ENCODE measurements at places on chromosomes 6 and 20. TPM values are rescaled to one million over a fixed set of nuclear protein-coding genes. Genes with fewer than 3 reads are reported as not detected.
A peak's percentile ranks its signal among the peaks of the same experiment; 100 is the strongest.

RAD21L1 gene
- polyA plus RNA-seq, result 1.2 TPM

- DNase-seq, result peak; percentile 44
Observed at GRCh38 chr20:44180814-44181213, 6.2 kb downstream of the JPH2 start.

DNA sequence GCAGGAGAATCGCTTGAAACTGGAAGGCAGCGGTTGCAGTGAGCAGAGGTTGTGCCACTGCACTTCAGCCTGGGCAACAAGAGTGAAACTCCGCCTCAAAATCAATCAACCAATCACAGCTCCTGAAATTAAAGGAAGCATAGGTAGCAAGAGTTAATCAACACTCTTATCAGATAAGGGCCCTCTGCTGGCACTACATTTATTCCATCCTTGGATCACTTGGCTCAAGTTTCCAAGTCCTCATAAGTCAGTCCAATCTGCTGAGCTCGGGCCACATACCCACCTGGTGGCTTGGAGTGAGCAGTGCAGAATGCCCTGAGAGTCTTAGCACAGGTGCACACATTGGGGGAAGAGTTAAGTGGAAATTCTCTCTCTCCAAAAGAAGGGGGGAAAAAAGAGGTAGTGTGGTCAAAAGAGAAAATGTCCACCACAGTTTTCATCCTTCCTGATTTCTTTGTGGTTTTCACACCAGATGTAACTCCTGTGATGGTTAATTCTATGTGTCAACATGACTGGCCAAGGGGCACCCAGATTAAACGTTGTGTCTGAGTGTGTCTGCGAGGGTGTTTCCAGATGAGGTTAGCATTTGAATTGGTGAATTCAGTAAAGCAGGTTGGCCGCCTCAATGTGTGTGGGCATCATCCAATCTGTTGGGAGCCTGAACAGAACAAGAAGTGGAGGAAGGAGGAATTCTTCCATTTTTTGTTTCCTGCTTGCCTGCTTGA is 14.2 kb upstream of the FAM8A1 start:
- DNase-seq, result no peak

GRCh38 chr20:41746635-41747034 is 128.5 kb upstream of the CHD6 start:
- no peak for DNase-seq

- peak; percentile 62 for DNase-seq
Observed at GRCh38 chr6:31706599-31706998, at the start of gene LY6G6F. TSS of gene LY6G6F (plus strand) at chr6:31706866. CDS start at chr6:31706907, 41 bp downstream.

DNA sequence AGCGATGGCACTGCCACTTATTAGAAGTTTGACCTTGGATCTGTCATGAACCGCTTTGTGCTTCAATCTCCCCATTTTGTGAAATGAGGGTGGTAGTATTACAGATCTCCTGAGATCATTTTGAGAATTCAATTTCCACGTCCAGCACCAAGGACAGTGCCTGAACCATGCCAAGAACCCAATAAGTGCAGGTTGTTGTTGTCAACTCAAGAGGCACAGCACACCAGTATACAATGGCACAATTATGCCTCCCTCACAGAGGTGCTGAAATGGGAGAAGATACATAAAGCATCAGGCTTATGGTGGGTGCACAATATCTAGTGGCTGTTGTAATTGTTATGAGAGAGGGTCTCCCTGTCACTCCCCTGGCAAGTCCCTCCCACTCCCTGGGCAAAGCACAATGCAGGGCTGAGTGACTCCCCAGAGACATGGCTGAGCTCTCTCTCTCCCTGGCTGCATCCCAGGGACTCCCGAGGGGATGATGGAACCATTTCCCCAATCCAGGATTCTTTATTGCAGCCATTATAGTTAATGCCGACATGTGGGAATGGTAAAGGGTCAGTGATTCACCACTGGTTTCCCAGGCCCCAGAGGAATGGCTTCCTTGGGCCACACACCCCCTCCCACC is 78.7 kb downstream of the CDH22 start:
- DNase-seq, result no peak

- no peak for DNase-seq
Observed at GRCh38 chr6:69246983-69247382, 549.8 kb downstream of the LMBRD1 start.

- peak; percentile 92 for DNase-seq
Observed at GRCh38 chr6:31737991-31738979, 1.5 kb upstream of the MSH5 start.

DNA sequence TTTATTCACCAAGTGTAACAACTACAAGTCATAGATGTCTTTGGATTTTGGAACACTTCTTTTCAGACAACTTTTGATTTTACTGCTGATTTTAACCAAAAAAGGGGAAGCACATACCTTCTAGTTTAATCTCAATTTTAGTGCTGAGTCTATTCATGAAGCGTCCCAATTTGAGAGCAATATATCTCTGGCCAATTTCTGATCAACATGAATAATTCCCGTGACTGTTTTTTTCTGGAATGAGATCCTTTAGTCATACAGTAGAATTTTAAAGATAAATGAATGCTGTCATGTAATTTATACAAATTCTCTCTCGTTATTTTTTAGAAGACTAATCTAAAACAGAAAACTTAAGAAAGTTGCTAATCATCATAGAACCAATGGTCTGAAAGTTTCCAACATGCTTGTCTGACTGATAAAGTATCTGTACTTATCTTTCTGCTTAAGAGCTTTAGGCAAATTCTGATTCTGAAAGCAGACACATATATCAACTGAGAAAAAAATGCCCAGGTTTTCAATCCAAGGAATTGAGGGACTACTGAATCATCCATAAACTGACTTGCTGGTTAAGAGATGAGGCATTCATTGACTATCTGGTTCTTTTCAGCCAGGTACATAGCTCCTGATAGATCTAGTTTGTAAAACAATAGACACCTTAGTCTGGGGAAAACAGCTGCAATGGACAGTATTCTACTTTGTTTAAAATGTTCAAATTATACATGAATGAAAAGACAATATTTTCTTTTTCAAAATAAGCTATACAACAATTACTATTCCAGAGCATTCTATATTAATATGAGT is 657.5 kb downstream of the RFPL4B start:
- no peak for DNase-seq

IL17F gene
- polyA plus RNA-seq, result not detected

PMEPA1 gene
- polyA plus RNA-seq, result 10.5 TPM

DNA sequence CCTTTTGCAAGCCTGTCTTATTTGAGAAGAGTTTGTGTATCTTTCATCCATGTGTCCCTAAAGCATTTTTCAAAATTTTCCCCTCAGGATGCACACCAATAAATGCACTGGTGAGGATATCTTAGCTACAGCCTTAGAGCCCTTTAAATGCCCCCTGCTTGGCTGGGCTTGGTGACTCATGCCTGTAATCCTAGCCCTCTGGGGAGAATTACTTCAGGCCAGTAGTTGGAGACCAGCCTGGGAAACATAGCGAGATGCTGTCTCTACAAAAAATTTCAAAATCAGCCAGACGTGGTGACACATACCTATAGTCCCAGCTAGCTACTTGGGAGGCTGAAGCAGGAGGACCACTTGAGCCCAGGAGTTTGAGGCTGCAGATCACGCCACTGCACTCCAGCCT is 33.8 kb upstream of the PLCB4 start:
- peak; percentile 86 for DNase-seq

PRICKLE4 gene
- 6.4 TPM for polyA plus RNA-seq

DNA sequence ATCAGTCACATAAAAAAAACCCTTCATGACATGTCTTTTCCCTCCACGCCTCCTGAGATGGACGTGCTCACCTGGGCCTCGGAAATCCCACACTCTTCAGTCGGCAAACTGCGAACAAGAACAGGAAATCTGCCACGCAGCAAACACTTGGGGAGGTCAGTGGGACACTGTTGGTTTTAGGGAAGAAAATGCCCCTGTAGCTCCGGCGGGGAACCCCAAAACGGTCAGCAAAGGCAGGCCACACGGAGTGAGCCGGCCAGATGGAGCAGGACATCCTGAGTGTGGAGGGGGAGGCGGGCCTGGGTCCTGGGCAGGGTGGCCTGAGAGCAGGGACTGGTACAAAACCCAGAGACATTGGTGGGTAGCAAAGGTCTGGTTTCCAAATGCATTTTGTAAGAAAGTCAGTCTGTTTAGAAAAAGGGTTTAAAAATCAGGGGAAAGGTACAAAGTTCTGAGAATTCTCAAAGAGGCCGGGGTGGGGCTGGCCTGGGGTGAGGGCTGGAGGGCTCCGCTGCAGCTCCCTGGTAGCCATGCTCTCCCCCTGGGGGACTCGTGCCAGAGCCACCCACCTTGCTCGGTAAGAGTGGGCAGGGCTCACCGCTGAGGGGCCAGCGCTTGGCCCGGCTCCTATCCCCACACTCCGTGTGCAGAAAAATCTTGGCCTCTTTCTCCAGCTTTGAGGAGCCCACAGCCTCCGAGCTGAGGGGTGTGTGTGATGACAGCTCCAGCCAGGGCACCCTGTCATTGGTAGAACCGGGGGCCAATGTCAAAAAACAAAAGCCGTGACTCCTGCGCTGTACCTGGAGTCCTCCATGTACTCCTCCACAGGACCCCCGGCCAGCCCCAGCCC is 5.2 kb downstream of the SLC2A4RG start:
- DNase-seq, result no peak

GRCh38 chr20:5748246-5748645 is 2.0 kb upstream of the SHLD1 start:
- DNase-seq, result no peak

DNA sequence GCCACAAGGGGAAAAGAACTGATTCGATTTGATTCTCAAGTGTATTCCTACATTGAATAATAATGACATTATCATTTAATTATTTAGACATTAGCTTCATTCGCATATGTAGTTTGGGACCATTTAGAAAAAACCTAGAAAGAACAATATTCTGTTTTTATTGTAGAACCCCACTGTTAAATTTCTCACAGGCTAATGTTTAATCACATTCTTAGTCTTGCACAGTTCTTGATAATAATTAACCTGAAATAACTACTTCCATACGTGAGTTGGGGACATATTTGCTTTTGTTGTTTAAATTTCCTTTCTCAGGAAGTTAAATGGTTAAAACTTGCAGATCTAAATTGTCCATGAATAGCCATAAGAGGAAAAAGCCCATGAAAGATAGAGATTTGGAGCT is 275.2 kb downstream of the TFAP2B start:
- no peak for DNase-seq

DNA sequence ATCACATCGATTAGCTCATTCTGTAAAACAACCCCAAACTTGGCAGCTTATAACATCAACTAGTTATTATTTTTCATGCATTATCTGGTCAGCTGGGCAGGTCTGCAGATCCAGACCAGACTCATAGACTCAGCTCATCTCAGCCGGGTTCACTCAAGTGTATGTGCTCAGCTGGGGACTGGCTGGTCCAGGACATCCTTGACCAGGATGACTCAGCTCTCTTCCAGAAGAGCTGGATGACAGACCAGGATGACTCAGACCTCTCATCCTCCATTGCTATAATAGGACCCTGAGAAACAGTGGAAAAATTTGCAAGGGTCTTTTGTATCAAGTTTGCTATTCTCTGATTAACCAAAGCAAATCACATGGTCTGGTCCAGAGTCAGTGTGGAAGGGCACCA is 312.5 kb upstream of the PLCB4 start:
- DNase-seq, result no peak

BCAS1 gene
- polyA plus RNA-seq, result 0.27 TPM

- no peak for DNase-seq
Observed at GRCh38 chr6:43524483-43524961, 7.6 kb downstream of the POLR1C start.

GRCh38 chr20:46375771-46376170 is 30.6 kb downstream of the ELMO2 start:
- DNase-seq, result peak; percentile 69

DNA sequence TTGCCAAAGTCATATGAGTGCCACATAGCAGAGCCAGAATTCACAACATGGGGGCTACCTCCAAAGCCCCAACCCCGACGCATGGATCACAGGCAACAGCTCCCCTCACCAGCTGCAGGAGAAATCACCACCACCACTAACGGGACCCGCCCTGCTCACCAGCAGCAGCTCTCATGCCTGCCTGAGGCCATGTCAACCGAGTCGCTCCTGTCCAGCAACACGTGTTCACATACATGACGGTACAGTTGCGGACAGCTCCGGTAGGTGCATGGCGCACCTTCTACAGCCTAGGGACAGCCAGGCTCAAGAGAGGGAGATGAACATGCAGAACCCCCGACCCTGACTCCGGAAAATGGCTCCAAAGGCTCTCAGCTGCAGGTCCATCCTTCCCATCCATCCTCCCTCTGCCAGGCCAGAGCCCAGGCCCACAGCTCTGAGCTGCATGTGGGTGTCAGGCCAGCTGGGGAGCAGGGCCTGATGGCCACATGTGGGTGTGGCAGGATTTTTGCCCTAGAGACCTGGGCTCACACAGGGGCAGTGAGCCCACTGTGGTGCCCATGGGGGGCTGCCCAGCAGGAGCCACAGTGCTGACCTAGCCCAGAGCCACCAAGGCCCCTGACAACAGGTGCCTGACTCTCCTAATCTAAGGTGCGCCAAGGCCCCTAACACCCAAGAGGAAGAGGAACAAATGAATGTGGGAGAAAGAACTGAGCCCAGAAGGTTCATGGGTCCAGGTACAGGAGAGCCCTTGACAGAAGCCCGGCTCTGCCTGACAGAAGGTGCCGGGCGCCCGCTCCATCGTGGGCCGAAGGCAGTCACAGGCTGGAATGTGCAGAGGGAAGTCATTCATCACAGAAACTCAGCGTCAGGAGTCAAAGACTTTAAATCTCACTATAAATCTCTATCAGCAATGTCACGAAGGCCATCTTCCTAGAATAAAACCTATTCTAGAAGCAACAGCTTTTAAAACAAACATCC is 10.5 kb downstream of the RPS6KA2 start:
- no peak for DNase-seq

CST7 gene
- 0.20 TPM for polyA plus RNA-seq

RPP21 gene
- 62.6 TPM for polyA plus RNA-seq

- DNase-seq, result peak; percentile 86
Observed at GRCh38 chr20:51624157-51624731, 81.7 kb upstream of the NFATC2 start.

FKBP1A gene
- polyA plus RNA-seq, result 162 TPM

Measured in cardiac muscle cell (in vitro differentiated cells and primary cell).